ENCODE measurements at places on chromosomes 6 and 20.

DNA sequence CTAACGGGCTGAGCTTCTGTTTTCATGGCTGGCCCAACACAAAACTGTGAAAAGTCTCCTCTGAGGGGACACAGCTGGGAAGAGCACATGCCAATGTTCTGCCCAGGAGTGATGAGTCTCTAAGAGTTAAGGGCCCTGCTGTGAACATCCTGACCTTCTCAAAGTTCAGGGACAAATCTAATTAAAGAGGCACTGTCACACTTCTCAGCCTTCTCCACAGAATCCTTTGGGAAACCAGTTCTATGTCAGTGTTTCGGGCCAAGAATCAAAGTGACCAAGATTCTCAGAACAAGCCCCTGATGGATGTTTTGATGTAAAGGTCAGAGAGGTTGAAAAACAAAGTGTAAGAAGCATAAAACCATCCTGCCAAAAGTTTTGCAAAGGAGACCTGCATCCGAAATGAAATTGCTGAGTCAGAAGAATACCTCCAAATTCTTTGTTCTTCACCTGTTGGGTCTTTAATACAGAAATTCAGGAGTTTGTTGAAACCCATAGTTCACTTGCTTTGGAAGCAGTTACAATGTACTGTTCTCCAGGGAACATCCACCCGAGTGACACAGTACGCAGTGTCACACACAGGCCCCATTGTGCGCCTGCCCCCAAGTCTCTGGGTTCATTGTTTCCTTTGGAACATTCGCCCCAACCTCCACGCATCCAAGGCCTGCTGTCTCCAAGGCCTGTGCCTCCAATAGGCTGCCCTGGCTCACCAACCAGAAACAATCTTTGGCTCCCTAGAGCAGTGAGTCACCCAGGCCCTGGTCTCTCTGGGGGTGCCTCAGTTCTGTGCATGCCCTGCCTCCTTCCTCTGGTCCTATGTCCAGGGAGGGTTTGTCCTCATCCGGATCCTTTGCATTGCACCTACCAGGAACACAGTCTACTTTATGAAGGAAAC is 65.5 kb upstream of the QKI start:
- DNase-seq: no peak

GRCh38 chr6:87945181-87945580 is 102.5 kb upstream of the SPACA1 start:
- DNase-seq: no peak

DNA sequence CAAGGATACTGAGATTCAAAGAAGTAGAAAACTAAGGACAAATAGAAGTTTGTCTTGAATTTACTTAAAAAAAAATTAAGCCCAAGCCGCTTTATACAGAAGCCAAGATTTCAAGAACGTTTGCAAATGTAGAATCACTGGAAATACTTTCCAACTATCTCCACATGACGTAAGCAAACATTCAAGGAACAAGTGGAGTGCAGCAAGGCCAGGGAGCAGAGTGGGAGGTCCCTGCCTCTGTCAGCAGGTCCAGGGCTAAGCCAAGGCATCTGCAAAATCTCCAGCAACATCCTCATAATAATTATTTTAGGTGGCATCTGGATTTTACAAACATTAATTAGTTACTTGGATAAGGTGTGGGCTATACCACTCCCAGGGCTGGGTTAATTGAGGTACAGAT is 60.1 kb upstream of the AKIRIN2 start:
- no peak for DNase-seq

- DNase-seq: no peak
Observed at GRCh38 chr6:40891686-40892085, 147.3 kb downstream of the UNC5CL start.

DNA sequence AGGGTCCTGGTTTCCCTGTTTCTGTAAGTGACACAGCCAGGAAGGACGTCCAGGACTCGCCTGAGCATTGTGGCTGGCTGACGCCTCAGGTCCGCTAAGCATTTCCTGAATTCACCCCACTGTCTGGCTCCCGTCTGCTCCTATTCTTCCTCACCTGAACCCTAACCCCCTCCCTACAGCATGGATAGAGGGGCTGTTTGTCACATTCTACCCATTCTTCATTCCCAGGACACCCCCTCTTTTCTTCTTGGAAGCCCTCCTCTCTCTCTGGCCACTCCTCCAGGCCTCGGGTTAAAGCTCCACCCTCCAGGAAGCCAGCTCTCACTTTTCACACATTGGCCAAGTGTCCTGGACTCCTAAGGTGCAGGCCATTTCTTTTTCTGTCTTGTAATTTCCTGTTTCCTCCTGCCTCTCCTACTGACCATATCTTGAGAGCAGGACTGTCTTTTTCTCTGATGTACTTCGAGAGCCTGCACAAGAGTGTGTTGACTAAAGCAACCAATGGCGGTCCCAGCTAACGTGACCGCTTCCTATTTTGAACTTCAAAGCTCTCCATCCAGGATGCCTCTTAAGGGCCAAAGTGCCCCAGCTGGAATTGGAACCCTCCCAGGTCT is 24.2 kb upstream of the MYMX start:
- DNase-seq: no peak
